ENCODE measurements at places on chromosomes 7 and 10.

- DNase-seq: no peak
Observed at GRCh38 chr10:121514141-121514865, 83.9 kb downstream of the FGFR2 start.

DNA sequence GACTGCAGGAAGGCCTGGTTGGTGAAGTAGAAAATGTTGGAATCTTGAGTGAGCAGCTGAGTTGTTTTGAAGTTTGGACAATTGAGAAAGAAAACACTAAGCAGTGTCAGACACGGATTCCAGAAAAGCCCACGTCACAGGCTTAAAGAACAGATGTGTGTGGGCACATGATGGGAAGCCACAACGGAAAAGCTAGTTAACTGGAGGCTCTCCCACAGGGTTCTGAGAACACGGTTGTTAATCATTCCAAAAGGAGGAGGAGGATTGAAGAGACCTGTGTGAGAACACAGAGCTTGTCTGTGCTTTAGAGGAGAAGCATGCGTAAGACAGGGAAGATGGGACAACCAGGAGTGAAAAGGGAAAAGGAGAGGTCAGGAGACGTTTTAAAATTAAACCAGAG, 42.6 kb downstream of the SHH start:
- no peak for DNase-seq

GRCh38 chr10:45544191-45544590, 128.4 kb downstream of the ZFAND4 start:
- DNase-seq: no peak

GRCh38 chr7:11427686-11428273, 404.2 kb downstream of the THSD7A start:
- DNase-seq: no peak

GRCh38 chr10:10596256-10596655, 421.4 kb upstream of the CELF2 start:
- no peak for DNase-seq

- DNase-seq: no peak
Observed at GRCh38 chr10:4982764-4983226, 19.6 kb downstream of the AKR1C1 start.

DNA sequence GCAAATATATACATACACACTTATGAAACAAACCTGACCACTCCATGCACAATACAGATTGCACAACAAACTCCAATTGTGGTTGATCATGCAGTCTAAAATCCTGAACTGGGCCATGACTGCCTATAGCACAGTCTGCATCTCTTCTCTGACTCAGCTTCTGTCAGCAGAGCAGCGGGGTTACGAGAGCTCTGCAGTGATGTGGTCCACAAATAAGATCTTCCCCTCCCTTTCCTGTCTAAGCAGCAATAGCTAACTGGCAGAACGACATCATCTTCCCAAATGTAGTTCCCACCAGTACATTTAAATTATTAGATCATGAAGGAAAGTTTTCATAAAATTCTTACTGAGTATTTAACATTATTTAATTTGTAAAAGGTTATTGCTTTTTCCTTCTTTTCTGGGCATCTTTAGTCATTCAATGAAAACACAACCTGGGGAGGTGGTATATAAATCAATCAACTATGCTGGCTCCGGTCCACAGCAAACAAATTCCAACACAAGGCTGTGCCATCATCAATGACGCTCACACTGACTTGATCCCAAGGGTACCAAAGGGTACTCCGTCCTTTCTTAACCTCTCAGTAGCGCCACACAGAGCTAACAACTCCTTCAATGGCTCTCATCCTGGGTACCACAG, 17.1 kb downstream of the ARHGAP21 start:
- DNase-seq: no peak

- DNase-seq: no peak
Observed at GRCh38 chr10:82238291-82238690, 363.3 kb downstream of the NRG3 start.

GRCh38 chr7:137667633-137668387, 179.0 kb downstream of the DGKI start:
- no peak for DNase-seq

GRCh38 chr10:88508796-88509195, 74.3 kb downstream of the RNLS start:
- DNase-seq: no peak

DNA sequence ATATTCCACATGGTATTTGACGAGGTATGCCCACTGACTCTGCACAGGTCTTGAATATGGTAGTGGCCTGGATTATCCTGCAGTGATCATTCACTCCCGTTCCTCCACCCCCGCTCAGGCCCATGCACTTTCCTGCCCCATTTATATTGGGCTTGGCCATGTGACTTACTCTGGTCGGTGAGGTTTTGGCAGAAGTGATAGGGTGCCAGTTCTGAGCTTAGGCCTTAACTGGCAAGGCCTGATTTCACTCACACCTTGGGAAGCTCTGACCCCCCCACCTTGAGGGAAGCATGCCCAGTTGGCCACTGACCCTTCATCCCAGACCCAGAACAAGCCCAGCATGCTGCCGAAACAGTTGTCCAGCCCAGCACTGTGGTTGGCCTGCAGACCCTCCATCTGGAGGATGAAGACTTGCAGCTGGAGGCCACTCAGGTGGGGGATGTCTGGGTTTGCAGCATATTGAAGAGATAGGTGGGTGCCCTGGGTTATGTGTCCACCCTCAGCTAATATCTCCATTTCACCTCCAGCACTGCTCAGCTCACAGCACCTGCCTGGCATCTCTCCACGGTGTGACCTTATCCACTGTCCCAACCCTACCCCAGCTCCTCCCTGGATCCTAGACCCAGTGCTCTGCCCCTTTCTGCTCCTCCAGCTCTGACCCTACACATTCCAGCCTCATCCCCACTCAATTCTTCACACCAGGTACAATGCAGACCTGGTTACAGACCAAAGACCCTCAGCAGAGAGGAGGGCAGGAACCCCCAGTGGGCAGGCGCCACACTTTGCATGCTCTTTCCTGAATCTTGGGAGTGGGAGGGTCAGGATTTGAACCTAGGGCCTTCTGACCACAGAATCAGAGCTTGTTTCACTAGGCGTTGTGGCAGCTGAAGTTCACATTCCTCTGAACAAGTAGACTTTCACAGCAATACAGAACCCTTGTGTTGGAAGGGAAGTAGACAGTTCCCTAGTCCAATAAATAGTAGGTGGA, 138.1 kb upstream of the CHST15 start:
- DNase-seq: no peak

DNA sequence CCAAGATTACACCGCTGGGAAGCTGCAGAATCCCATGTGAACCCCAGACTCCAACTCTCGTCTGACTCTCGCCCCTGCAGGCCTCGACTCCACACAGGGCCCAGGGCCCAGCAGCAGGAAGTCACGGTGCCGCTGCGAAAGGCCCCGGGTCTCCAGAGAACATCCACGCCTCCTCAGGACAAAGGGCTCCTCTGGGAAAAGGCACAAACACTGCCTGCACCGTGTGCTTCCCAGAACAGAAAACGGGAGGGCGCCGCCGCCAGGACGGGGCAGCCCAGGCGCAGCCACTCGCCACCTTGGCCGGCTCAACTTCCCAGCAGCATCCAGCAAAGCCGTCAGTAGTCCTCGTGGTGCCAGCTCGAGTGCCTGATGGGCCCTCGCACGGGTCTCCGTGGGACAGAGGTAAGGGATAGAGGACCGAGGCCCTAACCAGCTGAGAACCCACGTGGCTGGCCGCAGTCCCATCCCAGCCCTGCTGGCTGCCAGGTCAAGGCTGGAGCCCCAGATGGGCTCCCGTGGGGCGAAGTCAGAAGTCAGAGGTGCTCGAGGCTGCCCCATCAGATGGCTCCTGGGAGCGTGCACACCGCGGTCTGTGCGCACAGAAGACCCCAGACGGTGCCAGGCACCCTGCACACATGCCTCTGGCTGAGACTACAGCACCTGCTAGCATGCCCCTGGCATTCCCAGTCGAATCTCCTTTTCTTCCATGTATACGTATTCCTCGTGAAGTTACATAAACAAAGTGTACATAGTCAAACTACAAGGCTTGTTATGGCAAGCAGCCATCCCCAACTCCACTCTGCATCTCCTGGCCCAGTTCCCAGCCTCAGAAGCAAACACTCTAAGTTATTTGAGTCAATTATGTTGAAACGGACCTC, 60.2 kb downstream of the MAD1L1 start:
- no peak for DNase-seq

DNA sequence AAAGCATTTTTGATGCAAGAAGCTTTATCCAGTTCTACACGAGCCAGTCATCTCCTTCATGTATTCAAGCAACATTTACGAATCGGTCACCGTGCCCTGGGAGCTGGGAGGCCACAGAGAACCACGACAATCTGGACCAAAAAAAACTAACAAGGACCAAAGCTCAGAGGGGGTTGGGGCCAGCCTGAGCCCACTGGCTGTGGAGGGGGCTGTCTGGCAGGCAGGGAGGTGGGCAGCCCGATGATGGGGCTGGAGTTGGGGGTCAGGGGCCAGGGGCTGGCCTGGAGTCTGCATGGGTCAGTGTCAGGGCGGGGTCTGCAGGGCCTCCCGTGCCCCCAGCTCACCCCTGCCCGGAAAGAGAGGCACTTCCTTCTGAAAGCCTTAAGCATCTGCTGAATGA, 12.5 kb upstream of the GRIFIN start:
- DNase-seq: no peak

DNA sequence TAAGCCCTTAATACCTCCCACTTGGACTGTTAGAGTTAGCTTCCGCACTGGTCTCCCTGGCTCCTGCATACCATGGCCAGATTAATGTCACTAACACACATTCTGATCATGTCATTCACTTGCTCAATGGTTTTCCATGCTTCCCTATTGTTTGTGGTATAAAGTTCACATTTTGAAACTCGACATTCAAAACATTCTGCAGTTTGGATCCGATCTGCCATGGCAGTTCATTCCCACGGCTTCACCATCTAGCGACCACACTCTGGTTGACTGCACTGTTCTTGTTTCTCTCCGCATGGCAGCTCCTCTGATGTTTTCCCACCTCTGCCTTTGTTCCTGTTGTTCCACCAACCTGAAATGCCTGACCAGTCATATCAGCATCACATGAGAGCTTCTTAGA, 87.4 kb upstream of the WAC start:
- no peak for DNase-seq

GRCh38 chr10:66844176-66844942, 81.5 kb upstream of the LRRTM3 start:
- DNase-seq: no peak

GRCh38 chr7:26378016-26378415, 86.4 kb downstream of the SNX10 start:
- DNase-seq: no peak

- DNase-seq: no peak
Observed at GRCh38 chr7:142884286-142884640, 1.3 kb downstream of the TRPV6 start.

GRCh38 chr7:155168597-155169480, 98.7 kb downstream of the HTR5A start:
- DNase-seq: no peak

DNA sequence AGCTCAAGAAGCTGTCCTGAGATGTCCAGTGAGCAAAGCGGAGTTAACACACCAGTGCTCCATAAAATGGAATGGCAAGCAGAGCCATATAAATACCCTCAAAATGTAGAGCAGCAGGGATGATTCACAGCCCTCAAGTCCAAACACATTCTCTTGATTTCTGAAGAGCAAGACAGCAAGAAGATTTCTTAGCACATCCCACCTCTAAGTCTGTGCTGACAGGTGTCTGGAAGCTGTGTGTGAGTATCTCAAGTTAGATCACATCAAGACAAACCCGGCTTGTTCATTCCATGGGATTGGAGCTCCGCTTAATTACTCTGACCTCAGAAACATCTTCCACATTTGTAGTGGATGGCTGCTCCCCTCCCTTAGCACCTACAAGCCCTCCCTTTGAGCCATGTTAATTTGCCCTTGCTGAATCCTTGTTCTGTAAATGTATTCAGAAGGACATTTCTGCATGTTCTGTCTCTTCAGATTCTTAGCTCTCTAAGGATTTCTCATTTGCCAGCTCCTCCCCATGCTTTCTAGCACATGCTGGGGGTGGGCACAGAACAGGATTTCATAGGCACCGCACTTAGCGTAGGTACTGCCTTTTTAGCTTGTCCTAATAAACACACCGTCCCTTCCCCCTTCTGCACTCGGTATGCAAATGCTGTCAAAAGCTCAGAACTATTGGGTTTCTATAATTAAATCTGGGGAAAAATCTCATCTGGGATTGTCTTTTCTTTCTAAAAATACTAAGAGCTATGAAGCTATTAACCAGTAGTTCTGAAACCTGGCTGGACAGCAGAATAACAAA, 112.7 kb downstream of the CPXM2 start:
- no peak for DNase-seq

GRCh38 chr10:11009471-11010308, 8.0 kb upstream of the CELF2 start:
- DNase-seq: no peak

DNA sequence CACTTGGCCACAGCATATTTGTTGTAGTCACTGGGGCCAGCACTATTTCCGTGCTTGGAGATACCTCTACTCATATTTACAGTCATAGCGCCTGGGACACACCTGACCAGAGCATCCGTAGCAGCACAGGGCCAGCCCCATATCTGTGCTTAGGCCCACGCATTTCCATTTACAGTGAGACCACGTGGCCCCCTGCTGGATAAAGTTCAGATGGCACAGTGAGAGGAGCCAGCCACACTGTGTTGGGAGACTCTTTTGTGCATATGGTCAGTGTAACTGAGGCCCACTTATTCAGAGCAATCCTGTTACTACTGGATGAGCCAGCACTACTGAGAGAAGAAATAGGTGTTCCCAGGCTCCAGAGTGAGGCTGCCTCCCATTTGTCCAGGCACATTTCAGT, 455.3 kb downstream of the REEP3 start:
- no peak for DNase-seq

- DNase-seq: no peak
Observed at GRCh38 chr10:19592276-19592675, 224.0 kb upstream of the PLXDC2 start.

GRCh38 chr10:91311601-91312381, 91.3 kb downstream of the PCGF5 start:
- DNase-seq: no peak

- no peak for DNase-seq
Observed at GRCh38 chr7:131521651-131522163, 34.7 kb downstream of the PODXL start.

DNA sequence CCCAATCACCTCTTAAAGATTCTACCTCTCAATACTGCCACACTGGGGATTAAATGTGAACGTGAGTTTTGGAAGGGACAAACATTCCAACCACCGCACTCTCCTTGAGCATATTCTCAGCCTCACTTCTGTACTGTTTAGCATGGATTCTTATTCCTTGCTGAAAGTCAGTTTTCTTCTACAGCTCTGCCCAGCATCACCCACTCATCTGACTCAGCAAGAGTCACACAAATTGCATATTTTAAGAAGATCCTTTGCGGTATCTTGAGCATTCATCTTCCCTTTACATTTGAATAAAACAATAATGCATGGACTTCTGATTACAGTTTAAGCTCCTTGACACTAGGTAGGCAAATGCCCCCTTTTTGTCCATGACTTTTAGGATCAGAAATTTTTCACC, 251.6 kb upstream of the MKLN1 start:
- DNase-seq: no peak

- DNase-seq: no peak
Observed at GRCh38 chr10:27564398-27564797, 60.3 kb downstream of the RAB18 start.

GRCh38 chr7:95582578-95583293, 13.6 kb downstream of the PDK4 start:
- DNase-seq: no peak

- no peak for DNase-seq
Observed at GRCh38 chr7:64628192-64628591, 37.7 kb upstream of the ZNF107 start.
